Central memory CD8-positive, alpha-beta T cell (primary cell): ENCODE measurements at places on chromosomes 12 and 14.
A peak's percentile ranks its signal among the peaks of the same experiment; 100 is the strongest.

DNA sequence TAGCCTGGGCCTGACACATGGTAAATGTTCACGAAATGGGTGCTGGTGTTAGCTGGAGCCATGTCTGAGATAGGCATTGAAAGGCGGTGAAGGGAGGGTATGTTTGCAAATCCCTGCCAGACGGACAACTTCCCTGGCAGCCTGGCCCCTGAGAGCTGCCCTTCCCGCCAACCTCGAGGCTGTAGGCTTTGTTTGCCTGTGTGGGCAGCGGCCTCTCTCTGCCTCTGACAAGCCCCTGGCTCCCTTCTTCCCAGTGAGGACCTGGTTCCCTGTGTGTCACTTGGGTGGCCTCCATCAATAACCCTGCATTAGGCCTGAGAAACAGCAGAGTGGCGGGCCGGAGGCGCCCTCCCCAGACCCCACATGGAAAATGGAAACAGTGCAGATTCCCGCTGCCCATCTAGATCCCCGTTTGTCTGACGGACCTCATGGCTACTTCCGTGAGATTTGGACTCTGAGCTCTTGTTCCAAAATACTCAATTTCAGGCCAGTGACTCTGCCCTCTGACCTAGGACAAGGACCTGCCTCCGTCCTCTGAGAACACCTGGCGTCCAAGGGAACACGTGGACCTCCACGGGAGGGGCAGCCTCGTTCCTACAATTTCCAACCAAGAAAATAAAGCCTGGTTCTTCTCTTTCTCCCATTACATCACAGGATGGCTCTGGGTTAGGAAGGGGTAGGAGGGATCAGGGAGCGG lies 325.5 kb downstream of the DPF3 start:
- H3K4me1 ChIP-seq, result no peaks in the 10 kb centered on the region
- H3K27ac ChIP-seq, result no peak overlapping the region
- peaks cover 44% of the 10 kb centered on the region for H3K27me3 ChIP-seq
- no peak overlapping the region for H3K4me3 ChIP-seq
- peaks cover 2% of the 10 kb centered on the region for H3K36me3 ChIP-seq

DNA sequence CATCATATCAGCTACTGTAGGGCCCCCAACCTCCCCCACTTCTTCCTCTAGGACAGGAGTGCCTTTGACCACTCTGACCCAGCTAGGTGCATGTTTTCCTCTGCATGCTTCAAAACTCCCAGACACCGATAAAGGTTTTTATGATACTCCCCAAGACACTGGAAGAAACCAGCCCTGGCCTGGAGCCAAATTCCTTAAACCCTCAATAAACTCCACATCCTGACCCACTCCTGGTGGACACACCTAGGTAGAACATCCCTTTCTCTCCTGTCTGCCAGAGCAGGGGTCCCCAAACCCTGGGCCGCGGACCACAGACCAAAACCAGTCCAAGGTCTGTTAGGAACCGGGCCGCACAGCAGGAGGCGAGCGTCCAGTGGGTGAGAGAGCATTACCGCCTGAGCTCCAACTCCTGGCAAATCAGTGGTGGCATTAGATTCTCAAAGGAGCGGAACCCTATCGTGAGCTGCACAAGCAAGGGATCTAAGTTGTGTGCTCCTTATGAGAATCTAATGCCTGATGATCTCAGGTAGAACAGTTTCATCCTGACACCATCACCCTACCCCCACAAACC lies 49.6 kb downstream of the NT5DC3 start:
- no peak overlapping the region for H3K27ac ChIP-seq
- no peaks in the 10 kb centered on the region for H3K4me1 ChIP-seq
- no peak for DNase-seq
- no peaks in the 10 kb centered on the region for H3K27me3 ChIP-seq
- H3K4me3 ChIP-seq, result no peak overlapping the region
- H3K36me3 ChIP-seq, result peaks cover 2% of the 10 kb centered on the region

DNA sequence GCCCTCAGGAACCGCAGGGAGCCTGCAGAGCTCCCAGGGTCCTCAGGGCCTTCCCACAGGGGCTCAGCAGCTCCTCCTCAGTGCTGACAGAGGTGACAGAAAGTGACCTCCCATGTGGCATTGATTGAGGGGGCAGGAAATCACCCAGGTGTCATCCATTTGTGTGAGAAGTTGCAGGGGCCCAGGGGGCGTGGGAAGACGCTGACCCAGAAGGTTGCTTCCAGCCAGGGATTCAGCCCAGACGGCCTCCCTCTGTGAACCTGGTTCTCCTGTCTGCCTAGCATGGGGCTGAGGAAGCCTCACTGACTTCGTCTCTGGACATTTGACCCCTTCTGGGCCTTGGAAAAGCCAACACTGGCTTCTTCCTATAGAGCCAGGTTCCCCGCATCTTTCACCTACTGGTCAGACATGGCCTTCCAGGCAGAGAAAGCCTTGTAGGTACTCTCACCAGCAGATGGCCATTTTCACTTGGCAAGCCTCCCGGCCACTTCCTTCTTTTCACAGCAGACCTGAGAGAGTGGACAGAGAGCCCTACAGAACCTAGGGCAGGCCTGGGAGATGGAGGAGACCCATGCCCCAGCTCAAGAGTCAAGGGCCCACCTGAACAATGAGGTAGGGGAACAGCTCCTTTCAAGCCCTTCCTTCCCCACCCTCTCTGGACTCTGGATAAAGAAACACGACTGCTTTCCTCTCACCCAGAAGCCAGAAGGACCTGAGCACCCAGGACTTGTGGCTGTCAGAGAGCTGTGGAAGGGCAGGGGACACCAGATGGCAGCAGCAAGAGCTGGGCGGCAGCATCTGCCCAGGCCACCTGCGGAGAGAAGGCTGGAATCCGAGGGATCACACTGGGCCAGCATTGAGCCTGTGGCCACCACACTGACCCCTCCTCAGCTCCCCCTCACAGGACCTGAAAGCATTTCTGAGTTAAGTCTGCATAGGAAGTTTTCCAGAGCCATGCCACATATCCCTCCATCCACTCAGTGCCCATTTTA lies 377.8 kb downstream of the DPF3 start:
- no peak overlapping the region for H3K27ac ChIP-seq
- H3K4me1 ChIP-seq, result peaks cover 46% of the 10 kb centered on the region
- no peak for DNase-seq
- no peaks in the 10 kb centered on the region for H3K36me3 ChIP-seq

GRCh38 chr12:88273450-88273849 lies 131.3 kb downstream of the TMTC3 start:
- H3K4me3 ChIP-seq, result no peak overlapping the region
- no peaks in the 10 kb centered on the region for H3K27me3 ChIP-seq
- no peaks in the 10 kb centered on the region for H3K36me3 ChIP-seq
- no peak for DNase-seq

- H3K4me3 ChIP-seq, result no peak overlapping the region
- H3K36me3 ChIP-seq, result peaks cover 45% of the 10 kb centered on the region
- DNase-seq, result no peak
- no peaks in the 10 kb centered on the region for H3K27me3 ChIP-seq
- H3K27ac ChIP-seq, result no peak overlapping the region
- H3K4me1 ChIP-seq, result no peaks in the 10 kb centered on the region
Observed at GRCh38 chr12:47790676-47791350, 17.8 kb downstream of the SLC48A1 start.

DNA sequence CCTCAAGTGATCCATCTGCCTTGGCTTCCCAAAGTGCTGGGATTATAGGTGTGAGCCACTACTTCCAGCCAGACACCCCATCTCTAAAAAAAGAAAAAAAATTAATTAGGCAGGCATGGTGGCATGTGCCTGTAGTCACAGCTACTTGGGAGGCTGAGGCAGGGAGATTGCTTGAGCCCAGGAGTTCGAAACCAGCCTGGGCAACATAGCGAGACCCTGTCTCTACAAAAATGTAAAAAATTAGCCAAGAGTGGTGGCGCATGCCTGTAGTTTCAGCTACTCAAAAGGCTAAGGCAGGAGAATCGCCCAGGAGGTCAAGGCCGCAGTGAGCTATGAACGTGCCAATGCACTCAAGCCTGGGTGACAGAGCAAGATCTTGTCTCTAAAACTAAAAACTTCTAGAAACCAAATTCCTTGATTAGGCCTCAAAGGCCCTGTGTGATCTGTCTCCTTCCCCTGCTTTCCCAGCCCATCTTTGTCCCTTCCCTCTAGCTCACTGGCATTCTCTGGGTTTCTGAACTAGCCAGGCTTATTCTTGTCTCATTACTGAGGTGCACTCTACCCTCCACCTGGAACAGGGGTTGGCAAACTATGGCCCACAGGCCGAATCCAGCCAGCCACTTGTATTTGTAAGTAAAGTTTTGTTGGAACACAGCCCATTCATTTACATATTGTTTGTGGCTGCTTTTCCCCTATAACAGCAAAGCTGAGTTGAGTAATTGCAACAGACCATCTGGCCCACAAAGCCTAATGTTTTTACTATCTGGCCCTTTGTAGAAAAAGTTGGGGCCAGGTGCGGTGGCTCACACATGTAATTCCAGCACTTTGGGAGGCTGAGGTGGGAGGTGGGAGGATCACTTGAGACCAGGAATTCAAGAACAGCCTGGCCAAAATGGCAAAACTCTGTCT lies 17.2 kb upstream of the TPCN1 start:
- DNase-seq, result no peak
- no peaks in the 10 kb centered on the region for H3K27me3 ChIP-seq
- peaks cover 9% of the 10 kb centered on the region for H3K36me3 ChIP-seq
- H3K4me1 ChIP-seq, result peaks cover 24% of the 10 kb centered on the region
- H3K27ac ChIP-seq, result peak overlapping the region; percentile 62
- H3K4me3 ChIP-seq, result no peak overlapping the region

- H3K27me3 ChIP-seq, result no peaks in the 10 kb centered on the region
- no peak overlapping the region for H3K27ac ChIP-seq
- no peak overlapping the region for H3K4me3 ChIP-seq
- H3K36me3 ChIP-seq, result peaks cover under 1% of the 10 kb centered on the region
- no peaks in the 10 kb centered on the region for H3K4me1 ChIP-seq
- DNase-seq, result no peak
Observed at GRCh38 chr12:104357421-104357952, 53.9 kb downstream of the EID3 start.

GRCh38 chr12:6771509-6772330 lies 600 bp upstream of the LAG3 start:
- peak overlapping the region; percentile 86 for H3K4me3 ChIP-seq
- H3K27me3 ChIP-seq, result no peaks in the 10 kb centered on the region
- no peak for DNase-seq
- peak overlapping the region; percentile 91 for H3K27ac ChIP-seq
- H3K4me1 ChIP-seq, result peaks cover 79% of the 10 kb centered on the region

DNA sequence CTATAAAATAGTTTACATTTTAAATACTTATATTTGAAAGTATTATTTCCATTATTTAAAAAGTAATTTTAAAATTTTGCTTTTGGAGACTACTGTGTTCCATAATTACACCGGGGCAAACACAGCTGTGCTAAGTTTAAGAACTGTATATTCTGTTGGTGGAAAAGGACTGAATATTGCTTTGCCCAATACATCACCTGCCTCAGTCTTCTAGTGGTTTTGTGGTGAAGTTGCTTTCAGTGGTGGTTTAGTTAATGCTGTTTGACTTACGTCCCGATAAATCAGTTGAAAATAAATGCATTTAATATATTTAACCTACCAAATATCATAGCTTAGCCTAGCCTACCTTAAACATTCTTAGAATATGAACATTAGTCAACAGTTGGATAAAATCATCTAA lies 23.4 kb downstream of the FBXO34 start:
- no peak overlapping the region for H3K4me3 ChIP-seq
- H3K27ac ChIP-seq, result no peak overlapping the region
- H3K4me1 ChIP-seq, result peaks cover 45% of the 10 kb centered on the region
- H3K36me3 ChIP-seq, result peaks cover 6% of the 10 kb centered on the region
- no peaks in the 10 kb centered on the region for H3K27me3 ChIP-seq

DNA sequence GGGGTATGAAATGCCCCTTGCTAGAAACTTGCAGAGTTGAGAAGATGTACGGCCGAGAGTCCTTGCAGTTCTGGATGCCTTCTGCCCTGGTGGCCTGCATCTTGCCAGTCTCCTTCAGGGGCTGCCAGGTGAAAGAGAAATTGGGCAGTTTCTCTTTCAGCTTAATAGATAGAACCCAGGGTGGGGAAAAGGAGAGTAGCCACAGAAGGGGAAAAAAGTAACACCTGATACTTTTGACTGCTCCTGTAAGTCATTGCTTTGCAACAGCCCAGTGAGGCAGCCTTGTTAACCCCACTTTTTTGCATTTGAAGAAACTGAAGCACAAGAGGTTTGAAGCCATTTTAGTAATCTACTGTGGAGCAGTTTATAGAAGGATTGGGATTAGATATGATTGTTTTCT lies 27.6 kb downstream of the TDP1 start:
- no peak overlapping the region for H3K4me3 ChIP-seq
- H3K4me1 ChIP-seq, result no peaks in the 10 kb centered on the region
- DNase-seq, result no peak
- H3K27me3 ChIP-seq, result no peaks in the 10 kb centered on the region
